GM13977 (cell line): ENCODE measurements at places on chromosomes 2 and 18.

DNA sequence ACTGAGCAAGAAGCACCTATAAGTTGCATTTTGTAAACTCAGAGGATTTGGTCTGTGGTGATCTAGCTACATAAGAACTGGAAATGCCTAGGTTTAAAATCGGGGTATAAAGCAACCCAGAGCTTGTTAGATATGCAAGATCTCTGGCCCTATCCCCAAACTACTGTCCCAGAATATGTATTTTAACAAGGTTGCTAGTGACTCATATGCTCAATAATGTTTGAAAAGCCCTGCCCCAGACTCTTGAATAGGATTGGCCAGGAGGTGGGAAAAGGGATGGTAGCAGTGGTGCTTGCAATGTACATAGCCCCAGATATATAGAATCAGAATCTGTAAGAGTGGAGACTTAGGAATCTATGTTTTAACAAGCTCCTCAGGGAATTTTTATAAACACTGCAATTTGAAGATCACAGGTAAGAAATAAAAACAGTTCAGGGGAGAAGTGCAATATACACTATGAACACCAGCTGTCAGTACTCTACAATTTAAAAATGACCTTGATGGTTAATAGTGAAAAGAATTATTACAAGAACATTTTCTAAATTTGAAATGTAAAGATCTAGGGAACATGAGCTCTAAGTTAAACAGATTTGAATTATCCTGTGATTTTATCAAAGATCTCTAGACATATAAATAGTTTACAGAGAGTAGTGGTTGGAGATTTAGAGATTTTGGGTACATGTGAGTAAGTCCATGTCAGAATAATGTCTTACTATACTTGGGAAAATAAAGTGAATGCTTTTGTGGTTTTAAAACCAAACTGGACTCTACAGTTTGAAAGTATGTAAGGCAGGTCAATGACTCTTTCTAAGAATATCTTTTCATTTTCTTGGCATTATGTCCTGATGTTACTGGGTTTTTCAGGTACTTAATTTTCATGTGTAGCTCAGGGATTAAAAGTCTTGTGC, 7.7 kb upstream of the MMADHC start:
- DNase-seq: no peak

DNA sequence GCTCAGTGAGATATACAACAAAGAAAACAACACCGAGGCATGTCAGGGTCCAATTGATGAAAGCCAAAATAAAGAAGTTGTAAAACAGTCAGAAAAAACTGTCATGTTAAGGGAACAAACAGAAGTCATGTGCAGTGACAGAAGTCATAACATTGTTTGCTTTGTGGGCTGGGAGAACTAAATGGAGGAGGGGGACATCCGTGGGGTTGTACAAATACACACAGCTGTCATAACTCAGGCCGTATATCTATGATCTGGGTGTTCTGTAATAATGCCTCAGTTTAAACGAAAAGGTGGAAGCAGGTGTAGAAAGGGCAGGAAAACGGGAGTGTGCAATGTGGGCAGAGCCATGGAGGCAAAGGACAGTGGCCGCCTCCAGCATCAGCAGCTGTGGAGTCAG, 27.3 kb downstream of the TIMM21 start:
- no peak for DNase-seq

- DNase-seq: no peak
Measured at GRCh38 chr2:129189617-129190319, 789.7 kb upstream of the RAB6C start.

DNA sequence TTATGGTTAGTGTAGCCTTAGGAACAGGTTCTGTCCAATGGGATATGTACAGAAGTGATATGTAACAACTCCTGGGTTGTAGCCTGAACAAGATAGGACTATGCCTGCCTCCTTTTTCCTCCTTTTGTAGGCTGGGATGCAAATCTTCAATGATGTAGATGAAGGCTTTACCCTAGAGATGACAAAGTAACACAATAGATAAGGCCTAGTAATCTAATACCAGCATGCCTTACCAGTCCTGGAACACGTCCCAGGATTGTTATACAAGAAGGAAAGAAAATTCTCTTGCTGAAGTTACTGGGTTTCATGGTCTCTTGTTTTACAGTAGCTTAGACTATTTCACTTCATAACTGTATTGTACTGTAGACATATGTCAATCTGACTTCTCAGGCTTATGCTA, 192.1 kb downstream of the OTX1 start:
- DNase-seq: no peak

- no peak for DNase-seq
Measured at GRCh38 chr18:31880186-31880898, 62.6 kb downstream of the TRAPPC8 start.

GRCh38 chr2:172777431-172777830, 41.8 kb downstream of the RAPGEF4 start:
- no peak for DNase-seq

GRCh38 chr18:598124-598589, 1.4 kb downstream of the CLUL1 start:
- no peak for DNase-seq

GRCh38 chr2:239149501-239149900, 251.3 kb downstream of the HDAC4 start:
- no peak for DNase-seq

GRCh38 chr2:172488556-172488955, 61.2 kb downstream of the ITGA6 start:
- no peak for DNase-seq

GRCh38 chr2:199543606-199544172, 86.0 kb upstream of the SATB2 start:
- no peak for DNase-seq

DNA sequence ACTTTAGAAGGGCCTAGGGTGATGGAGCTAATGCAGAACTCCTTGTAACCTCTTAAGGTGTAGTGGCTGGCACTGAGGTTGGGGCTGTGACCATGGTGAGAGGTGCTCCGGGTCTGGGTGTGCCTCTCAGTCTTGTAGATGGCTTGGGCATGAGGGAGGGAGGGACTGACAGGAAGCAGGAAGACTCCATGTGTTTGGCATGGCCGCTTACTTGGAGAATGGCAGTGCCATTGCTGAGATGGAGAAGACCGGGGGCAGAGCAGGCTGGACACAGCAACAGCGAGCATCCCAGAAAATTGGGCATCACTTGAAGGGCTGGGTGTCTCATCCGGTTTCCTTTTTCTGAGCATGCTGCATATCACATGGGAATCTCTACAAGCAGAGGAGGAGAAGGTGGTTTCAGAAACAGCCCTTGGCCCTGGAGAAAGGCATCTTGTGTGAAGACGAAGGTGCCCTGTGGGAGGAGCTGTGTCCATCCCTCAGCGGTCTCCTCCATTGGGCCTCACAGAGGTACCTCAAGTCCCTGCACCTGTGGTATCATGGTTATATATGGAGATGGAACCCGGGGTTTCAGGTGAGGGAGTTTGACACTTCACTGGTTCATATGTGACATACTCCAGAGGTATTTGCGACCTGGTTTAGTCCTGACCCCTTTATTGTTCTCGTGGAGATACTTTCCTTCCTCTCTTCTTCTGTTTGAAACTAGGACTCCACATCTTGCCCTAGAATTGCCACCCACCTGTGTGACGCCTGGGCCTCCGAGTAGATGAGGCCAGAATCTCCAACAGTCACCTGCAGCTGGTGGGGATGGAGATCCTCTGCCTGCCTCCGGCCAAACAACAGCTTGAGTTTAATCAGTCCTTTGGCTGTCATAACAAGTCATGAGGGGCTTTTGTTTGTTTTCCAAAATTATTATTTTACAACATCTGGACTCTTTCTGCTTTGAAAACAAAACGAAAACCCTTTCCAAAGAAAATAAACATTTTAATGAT, 45.6 kb downstream of the INPP4A start:
- DNase-seq: no peak

- no peak for DNase-seq
Measured at GRCh38 chr2:58227171-58227917, 13.8 kb downstream of the FANCL start.

- peak; percentile 70 for DNase-seq
Measured at GRCh38 chr2:232315049-232315922, 63.3 kb upstream of the ALPP start.

DNA sequence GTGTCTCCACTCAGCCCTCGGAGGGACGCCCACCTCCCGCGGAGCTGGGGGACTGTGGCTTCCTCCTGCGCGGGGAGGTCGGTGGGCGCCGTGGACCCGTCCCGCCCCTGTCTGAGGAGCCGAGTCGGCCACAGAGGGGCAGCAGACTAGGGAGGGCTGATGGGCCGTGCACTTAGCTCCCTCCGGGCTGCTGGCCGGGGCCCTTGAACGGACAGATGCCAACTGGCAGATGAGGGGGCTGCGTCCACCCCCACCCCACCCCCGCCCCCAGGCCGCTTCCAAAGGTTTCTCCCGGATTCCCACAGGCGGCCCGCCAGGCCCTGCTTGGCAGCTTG, 10.4 kb upstream of the UBE2F start:
- no peak for DNase-seq

DNA sequence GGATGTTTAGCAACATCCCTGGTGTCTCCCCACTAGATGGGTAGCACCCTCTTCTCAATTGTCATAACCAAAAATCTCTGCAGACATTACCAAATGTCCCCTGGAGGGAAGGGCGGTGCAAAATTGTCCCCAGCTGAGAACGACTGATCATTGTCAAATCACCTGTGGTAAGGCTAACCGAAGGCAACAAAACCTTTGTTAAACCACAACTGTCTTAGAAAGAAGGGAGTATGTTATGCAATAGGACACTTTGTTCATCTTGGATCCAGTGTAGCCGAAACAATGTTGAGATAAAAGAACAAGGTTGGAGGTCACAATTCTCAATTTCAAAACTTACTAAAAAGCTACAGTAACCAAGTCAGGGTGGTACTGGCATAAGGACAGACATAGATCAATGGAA, 50.3 kb upstream of the ST3GAL5 start:
- no peak for DNase-seq

- no peak for DNase-seq
Measured at GRCh38 chr18:54561706-54562267, 29.3 kb upstream of the DYNAP start.

DNA sequence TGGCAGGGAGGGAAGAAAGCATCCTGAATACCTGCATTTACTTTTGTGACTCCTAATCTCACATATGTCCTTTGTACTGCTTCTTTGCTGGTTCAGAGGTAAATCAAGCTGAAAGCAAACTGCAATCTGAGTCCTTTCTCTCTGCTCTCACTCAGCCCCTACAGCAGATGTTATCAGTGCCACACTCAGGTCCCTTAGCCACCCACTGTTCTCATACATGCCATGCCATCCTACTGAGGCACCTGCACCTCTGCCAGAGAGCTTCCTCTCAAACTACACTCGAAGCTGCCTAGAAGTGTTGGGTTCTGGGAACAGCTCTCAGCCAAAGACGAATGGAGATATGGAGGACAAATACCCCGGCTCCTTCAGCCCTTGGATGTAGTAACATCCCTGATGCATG, 244.5 kb downstream of the TXNL1 start:
- DNase-seq: no peak

DNA sequence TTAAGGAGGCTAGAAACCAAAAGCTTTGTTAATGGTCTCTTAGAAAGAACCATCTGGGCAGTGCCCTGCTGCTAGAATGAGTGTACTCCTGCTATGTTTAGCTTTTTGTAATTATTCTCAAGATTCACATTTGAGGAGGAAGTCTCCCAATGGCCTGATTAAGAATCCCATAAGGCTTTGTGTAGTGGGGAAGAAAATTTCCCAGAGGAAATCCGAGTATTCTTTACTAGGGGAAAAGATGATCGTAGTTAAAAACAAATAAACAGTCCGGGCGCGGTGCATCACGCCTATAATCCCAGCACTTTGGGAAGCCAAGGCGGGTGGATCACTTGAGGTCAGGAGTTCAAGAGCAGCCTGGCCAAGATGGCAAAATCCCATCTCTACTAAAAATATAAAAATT, 117.9 kb downstream of the PTRHD1 start:
- DNase-seq: no peak

- DNase-seq: no peak
Measured at GRCh38 chr2:3285901-3286645, 91.5 kb downstream of the EIPR1 start.

GRCh38 chr2:204504594-204504993, 40.7 kb upstream of the PARD3B start:
- DNase-seq: no peak

GRCh38 chr2:19685731-19686130, 216.1 kb downstream of the TTC32 start:
- DNase-seq: no peak

DNA sequence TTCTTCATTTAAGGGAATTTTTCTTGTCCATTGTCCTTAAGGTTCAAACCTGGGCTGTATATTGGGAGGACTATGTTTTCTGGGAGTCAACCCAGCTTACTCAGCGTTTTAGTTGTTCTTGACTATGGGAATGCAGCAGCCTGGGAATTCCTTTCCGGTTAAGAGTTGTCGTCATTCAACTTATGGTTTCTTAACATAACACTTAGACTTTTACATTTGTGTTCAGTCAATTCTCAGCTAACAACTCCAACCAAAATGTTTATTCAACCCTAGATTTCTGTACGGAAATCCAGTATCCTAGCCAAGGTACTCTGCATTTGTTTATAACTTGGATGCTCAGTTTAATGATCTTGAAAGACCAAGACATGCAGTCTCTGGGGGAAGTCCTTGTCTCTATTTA, 960.9 kb downstream of the CBLN2 start:
- DNase-seq: no peak

DNA sequence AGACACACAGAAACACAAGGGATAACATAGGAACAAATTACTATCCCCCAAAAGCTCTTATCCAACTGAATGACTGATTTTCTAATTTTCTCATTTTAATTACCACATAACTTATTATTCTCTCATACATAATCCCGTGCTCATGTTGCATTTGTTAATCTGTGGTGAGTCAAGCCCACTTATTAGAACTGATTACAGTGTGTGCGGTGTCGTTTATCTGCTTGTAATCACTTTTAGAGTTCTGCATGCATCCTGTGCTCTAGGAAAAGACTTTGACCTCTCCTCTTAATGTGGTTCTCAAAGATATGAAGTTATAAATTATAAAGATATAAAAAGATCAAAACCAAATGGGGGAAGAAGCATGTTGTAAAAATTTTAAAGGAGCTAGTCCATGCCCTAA, 29.7 kb downstream of the CNDP1 start:
- no peak for DNase-seq

DNA sequence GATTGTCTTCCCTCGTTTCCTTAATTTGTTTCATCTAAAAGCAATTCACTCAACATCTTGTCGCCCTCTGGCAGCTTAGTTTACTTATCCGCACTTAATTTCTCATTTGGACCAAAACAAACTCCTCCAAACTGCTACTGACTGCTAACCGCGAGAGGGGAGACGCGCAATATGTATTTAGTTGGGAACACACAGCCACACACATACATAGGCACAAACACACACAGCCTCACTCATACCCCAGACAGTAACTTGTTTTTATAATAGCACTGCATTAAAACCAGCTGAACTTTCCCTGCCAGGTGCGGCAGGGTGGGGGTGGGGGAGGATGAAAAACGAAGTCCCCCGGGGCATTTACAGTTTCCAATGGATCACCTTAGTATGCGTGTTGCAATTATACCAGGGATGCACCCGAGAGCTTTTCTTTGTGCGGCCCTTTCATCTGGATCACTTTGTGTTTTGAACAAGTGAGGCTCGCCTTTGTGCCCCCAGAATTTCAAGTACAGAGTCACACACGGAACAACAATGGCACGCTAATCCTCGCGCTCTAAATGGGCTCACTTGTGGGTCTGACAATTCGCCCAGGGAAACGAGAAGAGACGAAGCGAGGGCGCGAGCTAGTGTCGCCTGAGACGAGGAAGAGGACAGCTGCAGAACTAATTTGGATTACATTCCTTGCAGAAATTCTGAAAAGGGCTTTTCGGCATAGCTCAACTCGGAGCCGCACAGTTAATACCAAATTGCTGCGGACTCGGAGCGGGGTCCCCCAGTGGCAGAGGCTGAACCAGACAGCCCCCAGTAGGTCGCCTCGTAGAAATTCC, 2.4 kb downstream of the ERBB4 start:
- no peak for DNase-seq

GRCh38 chr2:17303054-17303453, 215.2 kb downstream of the RAD51AP2 start:
- DNase-seq: no peak
